ENCODE measurements at places on chromosomes 1 and 21.

DNA sequence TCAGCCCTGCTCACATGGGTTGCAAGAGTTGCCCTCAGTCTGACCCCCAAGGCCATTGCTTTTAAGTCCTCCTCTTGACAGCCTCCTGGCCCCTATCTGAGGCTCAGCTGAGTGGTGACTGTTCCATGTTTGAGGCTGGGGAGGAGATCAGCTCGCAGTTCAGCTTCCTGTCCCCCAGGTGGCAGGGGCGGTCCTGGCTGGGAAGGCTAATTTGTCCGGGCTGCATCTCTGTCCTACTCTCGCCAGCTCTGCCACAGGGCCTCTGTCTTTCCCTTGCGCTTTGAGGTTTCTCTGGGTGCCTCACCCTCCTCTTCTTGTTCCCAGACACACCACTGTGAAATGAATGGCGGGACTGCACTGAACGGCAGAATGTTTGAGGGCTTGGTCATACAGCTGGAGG, 157.3 kb downstream of the KCNJ6 start:
- DNase-seq = no peak

GRCh38 chr1:24416666-24417391, 1.2 kb downstream of the NIPAL3 start:
- peak; percentile 87 for DNase-seq

- no peak for DNase-seq
These were observed 12.8 kb upstream of the OR2T10 start for GRCh38 chr1:248610301-248610700.

DNA sequence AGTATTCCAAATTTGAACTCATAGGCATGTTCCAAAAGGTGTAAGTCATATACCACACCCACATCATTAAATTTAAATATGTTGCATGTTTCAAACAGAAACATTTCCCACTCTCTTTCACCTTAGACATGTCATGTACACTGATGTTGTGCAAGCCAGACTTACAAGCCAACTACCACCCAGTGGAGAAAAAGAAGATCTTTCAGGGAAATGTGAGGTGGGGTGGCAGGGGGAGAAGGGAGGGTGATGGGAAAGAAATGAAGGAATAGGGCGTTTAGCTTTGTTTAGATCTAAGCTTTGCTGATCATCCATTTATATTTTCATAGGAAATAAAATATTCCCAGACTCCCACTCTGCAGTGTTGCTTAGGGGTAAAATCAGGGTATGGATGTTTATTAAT, 1.6 kb downstream of the NEGR1 start:
- DNase-seq = no peak

DNA sequence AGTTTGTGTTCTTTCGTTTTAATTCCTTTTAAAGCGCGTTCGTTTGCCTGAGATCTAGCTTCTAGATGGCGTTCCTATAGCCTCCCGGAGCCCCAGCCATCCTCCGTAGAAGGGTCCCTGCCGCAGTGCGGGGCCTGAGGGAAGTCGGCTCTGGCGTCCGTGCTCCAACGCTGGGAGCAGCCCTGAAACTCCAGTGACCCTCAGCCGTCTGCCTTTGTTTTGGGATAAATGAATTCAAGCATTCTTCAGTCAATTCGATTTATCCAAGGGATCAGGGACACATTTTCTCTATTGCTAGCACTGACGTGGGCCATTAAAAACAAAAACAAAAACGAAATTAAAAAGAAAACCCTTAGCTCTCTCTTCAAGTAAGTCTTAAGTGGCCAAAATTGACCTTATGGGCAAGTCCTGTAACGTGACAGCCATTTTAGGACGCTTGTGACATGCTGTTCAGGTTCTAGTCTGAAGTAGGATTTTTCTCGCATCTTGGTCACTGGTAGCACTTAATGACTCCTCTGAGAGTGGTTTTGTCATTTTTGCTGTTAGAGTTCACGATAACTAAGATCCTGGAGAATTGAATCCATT, 742 bp upstream of the HSPA13 start:
- DNase-seq = no peak

- no peak for DNase-seq
These were observed 20.1 kb downstream of the NPHP4 start for GRCh38 chr1:5972198-5972520.

Measured in activated CD4-positive, alpha-beta T cell treated with anti-CD3 and anti-CD28 coated beads, Interleukin-2, amount 10 ng/mL, durations not matched to agents 7 days and 5 days (primary cell).